Endothelial cell of umbilical vein (primary cell): ENCODE measurements at places on chromosomes 3 and 15. TPM values are rescaled to one million over a fixed set of nuclear protein-coding genes. Genes with fewer than 3 reads are reported as not detected.

DNA sequence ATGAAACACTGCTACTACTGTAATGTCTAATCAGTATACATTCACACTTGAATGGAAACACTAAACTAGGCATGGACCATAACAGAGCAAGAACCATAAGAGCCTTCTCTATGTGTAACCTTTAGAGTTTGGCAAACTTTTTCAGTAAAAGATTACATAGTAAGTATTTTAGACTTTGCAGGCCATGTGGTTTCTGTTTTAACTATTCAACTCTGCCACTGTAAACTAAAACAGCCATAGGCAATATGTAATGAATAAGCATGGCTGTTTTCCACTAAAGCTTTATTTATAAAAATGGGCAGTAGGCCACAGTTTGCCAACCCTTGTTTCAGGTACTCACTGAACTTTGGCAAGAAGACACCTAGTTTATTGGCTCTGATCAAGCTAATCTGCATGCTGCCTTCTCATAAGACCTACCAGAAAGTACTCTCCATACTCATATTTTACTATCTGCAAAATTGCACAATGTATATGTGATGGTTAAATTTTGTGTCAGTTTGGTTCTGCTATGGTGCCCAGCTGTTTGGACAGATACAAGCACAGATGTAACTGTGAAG lies 46.0 kb downstream of the UACA start:
- DNase-seq, result no peak

DNA sequence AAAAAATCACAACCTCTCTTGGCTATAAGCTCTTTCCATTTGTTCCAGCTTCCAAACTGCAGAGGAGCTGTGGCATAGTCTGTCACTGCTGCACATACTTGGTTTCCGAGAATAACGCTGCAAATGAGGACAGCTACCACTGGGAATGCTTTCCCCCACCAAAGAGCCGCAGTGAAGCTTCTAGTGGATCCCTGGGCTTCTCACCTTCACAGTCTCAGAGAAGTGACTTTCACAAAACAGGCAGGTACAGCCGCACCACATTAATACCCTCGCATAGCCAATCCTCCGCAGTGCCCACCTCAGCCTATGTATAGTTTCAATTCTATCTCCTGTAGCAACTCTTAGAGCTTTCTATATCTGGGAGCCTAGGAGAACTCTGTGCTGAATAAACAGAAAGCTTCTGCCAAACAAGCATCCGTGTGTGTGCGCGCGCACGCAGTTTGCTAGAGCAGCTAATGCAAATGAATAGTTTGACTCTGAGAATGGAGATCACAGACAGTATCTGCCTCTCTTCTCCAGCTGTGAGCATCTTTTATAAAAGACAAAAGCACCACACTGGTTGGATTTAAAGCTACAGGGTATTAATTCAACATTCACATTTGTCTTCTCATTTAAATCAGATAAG lies 81.9 kb upstream of the PLXND1 start:
- DNase-seq, result peak; percentile 36

DNA sequence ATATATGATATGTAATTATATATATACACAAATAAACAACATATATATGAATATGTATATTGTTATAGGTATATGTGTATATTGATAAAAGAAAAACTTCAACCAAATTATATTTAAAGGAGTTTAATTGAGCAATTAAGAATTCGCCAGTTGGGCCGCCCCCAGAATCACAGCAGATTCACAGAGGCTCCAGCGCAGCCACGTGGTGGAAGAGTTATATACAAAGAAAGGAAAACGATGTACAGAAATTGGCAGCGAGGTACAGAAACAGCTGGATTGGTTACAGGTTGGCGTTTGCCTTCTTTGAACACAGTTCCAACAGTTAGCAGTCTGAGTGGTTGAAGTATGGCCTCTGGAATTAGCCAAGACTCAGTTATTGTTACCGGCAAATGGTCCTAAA lies 137.3 kb upstream of the SLC24A5 start:
- DNase-seq, result no peak

C3orf33 gene
- 0.74 and 1.7 TPM in 2 replicates for total RNA-seq

DNA sequence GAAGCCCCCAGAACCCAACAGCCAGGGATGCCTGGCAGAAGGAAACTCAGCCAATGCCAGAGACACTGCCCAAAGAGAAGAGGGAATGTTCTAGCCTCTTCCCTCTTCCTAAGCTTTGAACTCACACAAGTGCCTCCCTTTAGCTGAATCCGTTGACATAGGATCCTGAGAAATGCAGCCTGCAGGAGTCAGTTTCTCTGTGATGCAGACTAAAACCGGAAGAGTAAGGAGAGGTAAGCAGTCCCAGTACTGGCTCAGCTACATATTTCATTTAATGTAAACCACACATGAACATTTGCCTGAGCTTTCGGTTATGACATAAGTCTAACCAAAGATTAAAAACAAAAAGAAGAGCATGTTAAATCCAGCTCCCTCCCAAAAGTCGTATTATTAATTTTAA lies 768.7 kb downstream of the TBL1XR1 start:
- DNase-seq, result no peak

GRCh38 chr3:12436514-12437220 lies 47.6 kb upstream of the TSEN2 start:
- no peak for DNase-seq

GRCh38 chr3:171169866-171170265 lies 143.3 kb upstream of the SLC2A2 start:
- no peak for DNase-seq

GRCh38 chr3:105334138-105334882 lies 32.4 kb upstream of the ALCAM start:
- no peak for DNase-seq

GXYLT2 gene
- total RNA-seq, result 0.14 and 0.24 TPM in 2 replicates

DNA sequence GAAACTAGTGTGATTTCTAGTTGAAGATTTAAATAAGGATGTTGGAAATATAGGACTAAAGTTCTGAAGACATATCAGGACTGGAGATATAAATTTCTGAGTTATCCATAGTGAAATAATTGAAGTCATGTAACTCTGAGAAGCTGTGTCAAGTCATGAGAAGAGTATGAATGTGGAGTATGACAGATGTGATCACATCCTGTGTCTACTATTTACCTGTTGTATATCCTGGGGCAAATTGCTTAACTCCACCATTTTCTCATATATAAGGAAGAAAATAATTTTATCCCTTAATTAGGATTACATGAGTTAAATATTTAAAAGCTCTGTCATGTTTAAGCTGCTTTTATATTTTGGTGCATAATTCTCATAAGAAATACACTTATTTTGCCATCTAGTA lies 350.3 kb downstream of the ZBTB20 start:
- no peak for DNase-seq

DNA sequence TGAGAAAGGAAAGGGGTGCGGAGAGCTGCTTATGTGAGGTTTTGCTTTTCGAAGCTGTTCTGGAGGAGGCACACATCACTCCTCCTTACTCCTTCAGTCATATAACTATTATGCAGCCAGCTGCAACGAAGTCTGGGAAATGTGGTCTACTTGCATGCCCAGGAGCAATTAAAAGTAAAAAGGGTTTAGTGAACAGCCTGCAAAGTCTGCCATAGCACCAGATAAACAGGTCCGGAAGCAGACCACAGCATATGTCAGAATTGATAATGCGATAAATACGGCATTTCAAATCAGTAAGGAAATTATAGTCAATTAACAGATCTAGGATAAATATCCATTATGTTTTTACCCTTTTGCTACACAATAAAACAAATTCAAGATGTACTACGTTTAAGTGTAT lies 99.5 kb downstream of the POLR2M start:
- DNase-seq, result no peak

GRCh38 chr3:47410801-47411646 lies 30.2 kb downstream of the PTPN23 start:
- no peak for DNase-seq

DNA sequence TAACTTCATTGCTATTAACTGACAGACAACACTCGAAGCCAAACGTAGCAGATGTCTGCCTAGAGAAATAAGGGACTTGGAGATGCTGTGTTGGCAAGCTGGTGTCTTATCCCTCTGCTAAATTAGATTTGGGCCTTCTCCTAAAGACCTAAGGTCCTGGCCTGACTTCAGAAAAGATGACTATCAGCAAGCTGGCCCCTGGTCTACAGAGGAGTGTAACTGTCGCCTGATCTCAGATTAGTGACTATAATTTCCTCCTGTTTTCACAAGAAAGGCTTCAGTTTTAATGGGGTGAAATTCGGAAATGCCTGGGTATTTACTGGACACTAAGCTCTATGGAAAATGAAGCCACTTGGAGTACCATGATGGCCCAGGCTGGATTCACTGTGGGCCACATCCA lies 53.1 kb upstream of the SLC7A14 start:
- no peak for DNase-seq

GREM1 gene
- 0.44 TPM in 1 of 2 replicates, not detected in the other for total RNA-seq

GATA2 gene
- total RNA-seq, result 62.2 and 63.9 TPM in 2 replicates

GRCh38 chr3:162302983-162303624 lies 806.5 kb downstream of the OTOL1 start:
- no peak for DNase-seq

GRCh38 chr3:104279617-104280016 lies 1087.1 kb upstream of the ALCAM start:
- DNase-seq, result peak; percentile 26

DNA sequence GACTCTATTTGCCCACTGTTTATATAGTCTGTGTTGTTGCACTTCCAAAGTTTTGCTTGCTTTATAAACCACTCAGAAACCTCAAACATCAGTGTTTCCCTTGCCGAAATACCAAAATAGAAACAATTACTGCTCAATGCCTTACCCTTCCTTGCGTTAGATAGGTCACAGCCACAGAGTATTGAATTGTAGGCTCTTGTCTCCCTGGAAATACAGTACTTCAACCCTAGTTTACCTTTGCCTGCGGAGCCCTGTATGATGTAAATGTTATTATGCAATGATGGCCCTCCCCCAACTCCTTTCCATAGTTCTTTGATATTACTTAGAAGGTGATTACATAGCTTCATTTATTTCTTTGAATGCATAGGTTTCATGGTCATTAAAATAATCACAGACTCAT lies 44.2 kb downstream of the SOX2 start:
- no peak for DNase-seq

- no peak for DNase-seq
Measured at GRCh38 chr3:108044699-108045098, 46.1 kb downstream of the CD47 start.

KNG1 gene
- not detected in 2 replicates for total RNA-seq

GRCh38 chr3:12349895-12350811 lies 61.3 kb downstream of the PPARG start:
- DNase-seq, result peak; percentile 71

GRCh38 chr15:35583863-35584528 lies 38.0 kb upstream of the DPH6 start:
- DNase-seq, result no peak

- peak; percentile 86 for DNase-seq
Measured at GRCh38 chr3:194579091-194579606, 54.1 kb downstream of the TMEM44 start.

GRCh38 chr3:98032904-98033303 lies 2.2 kb downstream of the GABRR3 start:
- no peak for DNase-seq
